ENCODE measurements at places on chromosomes 2 and 18. TPM values are rescaled to one million over a fixed set of nuclear protein-coding genes. Genes with fewer than 3 reads are reported as not detected.

The EVX2 gene
- total RNA-seq, result not detected

The TMEM150A gene
- total RNA-seq, result 7.4 TPM

The SLC38A11 gene
- not detected for total RNA-seq

The DLX2 gene
- total RNA-seq, result not detected

The CLEC4F gene
- not detected for total RNA-seq

The EGR4 gene
- total RNA-seq, result not detected

The MYOM1 gene
- total RNA-seq, result 0.91 TPM

The APOB gene
- total RNA-seq, result 0.30 TPM

The STARD6 gene
- total RNA-seq, result not detected

The RUFY4 gene
- total RNA-seq, result not detected

The AGPS gene
- total RNA-seq, result 85.1 TPM

The ANKRD30B gene
- total RNA-seq, result not detected

The LRRTM1 gene
- total RNA-seq, result not detected

The PDE11A gene
- under 0.01 TPM for total RNA-seq

The CCDC142 gene
- 22.9 TPM for total RNA-seq

The ONECUT2 gene
- total RNA-seq, result under 0.01 TPM

The TXNDC2 gene
- total RNA-seq, result not detected

The VIT gene
- total RNA-seq, result 0.76 TPM

The PLEKHB2 gene
- 117 TPM for total RNA-seq

The LINC00305 gene
- not detected for total RNA-seq

The SFT2D3 gene
- total RNA-seq, result 5.2 TPM

The UBR3 gene
- 33.7 TPM for total RNA-seq

The STRADB gene
- 17.5 TPM for total RNA-seq

The TMEM37 gene
- total RNA-seq, result 0.91 TPM

The FLACC1 gene
- total RNA-seq, result under 0.01 TPM

The SOWAHC gene
- total RNA-seq, result 5.9 TPM

The LYG2 gene
- total RNA-seq, result not detected

The MAP4K4 gene
- 396 TPM for total RNA-seq

The C2orf78 gene
- not detected for total RNA-seq

The ZAP70 gene
- not detected for total RNA-seq

The GALNT1 gene
- total RNA-seq, result 477 TPM

The ACVR1C gene
- total RNA-seq, result 0.15 TPM

The LYPD6B gene
- total RNA-seq, result not detected

The SGPP2 gene
- total RNA-seq, result not detected

The FAM228B gene
- total RNA-seq, result 3.6 TPM

The WDR43 gene
- 109 TPM for total RNA-seq

The ZNF396 gene
- total RNA-seq, result 0.32 TPM

The RESP18 gene
- total RNA-seq, result not detected

The IGFBP5 gene
- total RNA-seq, result 5.9 TPM

The C2orf69 gene
- 17.8 TPM for total RNA-seq

The CHRNA1 gene
- 0.97 TPM for total RNA-seq

The TEX44 gene
- total RNA-seq, result not detected

The ZDBF2 gene
- total RNA-seq, result 11.4 TPM

The CFAP221 gene
- total RNA-seq, result 0.32 TPM

The CYP26B1 gene
- total RNA-seq, result under 0.01 TPM

The GREB1 gene
- total RNA-seq, result 0.30 TPM

The LDLRAD4 gene
- 0.65 TPM for total RNA-seq

The ADAM23 gene
- 9.6 TPM for total RNA-seq

The RIT2 gene
- not detected for total RNA-seq

The SPEG gene
- total RNA-seq, result 0.32 TPM

The INHBB gene
- total RNA-seq, result under 0.01 TPM

All from epithelial cell of umbilical artery (primary cell).